Fibroblast of the aortic adventitia (primary cell): ENCODE measurements at places on chromosomes 3 and 15.

GRCh38 chr3:58722561-58722960, 56.0 kb upstream of the FAM3D start:
- DNase-seq, result no peak

GRCh38 chr3:56855856-56856512, 54.2 kb upstream of the ARHGEF3 start:
- DNase-seq, result peak; percentile 56

GRCh38 chr3:102074946-102075345, 225.6 kb downstream of the NFKBIZ start:
- no peak for DNase-seq

DNA sequence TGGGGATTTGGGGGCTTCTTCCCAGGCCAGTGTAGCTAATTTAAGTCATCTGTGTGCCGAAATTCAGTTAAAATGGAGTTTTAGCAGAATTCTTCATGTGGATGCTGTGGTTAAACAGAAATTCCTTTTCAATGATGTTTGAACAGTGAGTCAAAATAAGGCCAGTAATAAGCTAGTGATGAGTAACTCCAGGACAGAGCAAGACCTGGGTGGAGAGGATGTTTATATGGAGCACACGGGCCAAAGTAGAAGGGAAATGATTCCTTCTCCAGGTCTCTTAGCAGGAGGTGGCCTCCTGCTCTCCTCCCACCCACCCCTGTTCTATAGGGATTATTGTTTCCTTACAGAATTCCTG, 31.9 kb upstream of the UACA start:
- peak; percentile 92 for DNase-seq

DNA sequence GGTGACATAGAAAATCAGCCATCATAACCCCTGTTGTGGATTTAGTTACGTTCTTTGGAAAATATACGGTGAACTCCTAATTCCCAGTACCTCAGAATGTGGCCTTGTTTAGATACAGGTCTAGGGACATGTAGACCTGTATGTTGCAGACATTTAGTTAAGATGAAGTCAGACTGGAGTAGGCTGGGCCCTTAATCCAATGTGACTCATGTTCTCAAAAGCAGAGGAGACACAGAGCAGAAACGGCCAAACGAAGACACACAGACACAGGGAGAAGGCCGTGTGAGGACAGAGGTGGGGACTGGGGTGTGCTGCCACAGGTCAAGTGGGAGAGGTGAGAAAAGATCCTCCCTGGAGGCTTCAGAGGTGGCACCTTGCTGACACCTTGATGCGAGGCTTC, 119.0 kb upstream of the PROK2 start:
- DNase-seq, result no peak

GRCh38 chr3:164640591-164640990, 437.7 kb downstream of the SI start:
- DNase-seq, result no peak

DNA sequence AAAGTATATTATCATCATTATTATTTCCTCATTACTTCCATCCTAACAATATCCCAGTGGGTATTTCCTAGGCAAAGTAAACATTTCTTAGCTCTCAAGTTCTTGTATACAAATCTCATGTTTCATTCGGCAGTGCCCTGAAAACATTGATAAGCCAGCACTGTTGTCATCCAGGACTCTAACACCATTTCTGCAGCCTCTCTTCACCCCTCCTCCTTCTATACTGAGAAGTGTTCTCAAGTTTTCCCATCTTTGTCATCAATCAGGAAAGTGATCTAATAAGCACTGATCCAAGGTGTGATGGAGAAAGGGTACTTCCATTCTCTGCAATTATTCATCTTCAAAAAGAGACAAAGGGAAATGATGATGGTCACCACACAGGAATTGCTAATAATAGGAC, 168.4 kb upstream of the CCDC54 start:
- no peak for DNase-seq

GRCh38 chr3:172317984-172318383, 130.3 kb downstream of the GHSR start:
- peak; percentile 90 for DNase-seq

- DNase-seq, result no peak
Measured at GRCh38 chr15:56236197-56236596, 7.5 kb downstream of the RFX7 start.
